ENCODE measurements at places on chromosomes 1 and 21.

- no peak for DNase-seq
These were observed 8.2 kb upstream of the MAPKAPK2 start for GRCh38 chr1:206676499-206676898.

- DNase-seq, result no peak
These were observed 196.0 kb downstream of the CRB1 start for GRCh38 chr1:197464044-197464443.

GRCh38 chr1:46300673-46301405 is 2.6 kb downstream of the LRRC41 start:
- DNase-seq, result no peak

DNA sequence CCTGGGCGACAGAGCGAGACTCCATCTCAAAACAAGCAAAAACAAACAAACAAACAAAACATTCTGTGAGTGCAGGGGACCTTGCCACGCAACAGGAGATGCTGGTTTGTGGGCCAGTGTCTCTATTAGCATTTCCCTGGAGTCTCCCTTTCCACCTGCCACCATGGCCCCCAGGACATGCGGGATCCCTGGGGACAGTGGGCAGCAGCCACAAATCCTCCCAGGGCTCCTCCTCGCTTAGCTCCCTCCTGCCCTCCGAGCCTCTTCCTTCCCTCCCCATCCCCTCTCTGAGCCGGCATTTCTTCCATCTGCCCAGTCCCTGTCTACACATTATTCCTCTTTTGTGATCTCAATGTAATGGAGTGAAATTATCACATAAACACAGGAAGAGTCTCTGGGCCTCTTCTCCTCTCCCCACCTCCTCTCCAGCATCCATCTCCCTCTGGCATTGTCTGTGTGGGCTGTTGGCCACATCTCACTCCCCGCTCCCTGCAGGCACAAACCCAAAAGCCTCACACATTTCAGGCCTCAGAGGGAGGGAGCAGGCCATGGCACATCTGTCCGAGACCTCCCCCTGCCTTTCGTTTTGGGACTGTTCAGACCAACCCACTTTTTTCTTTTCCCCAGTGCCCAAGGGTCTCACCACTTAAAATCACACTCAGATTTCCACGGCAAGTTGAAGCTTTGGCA is 144.3 kb downstream of the MIS18A start:
- peak; percentile 14 for DNase-seq

GRCh38 chr1:219506473-219506899 is 106.4 kb downstream of the ZC3H11B start:
- no peak for DNase-seq

- DNase-seq, result no peak
These were observed 8.1 kb upstream of the ETV3L start for GRCh38 chr1:157107702-157108101.

DNA sequence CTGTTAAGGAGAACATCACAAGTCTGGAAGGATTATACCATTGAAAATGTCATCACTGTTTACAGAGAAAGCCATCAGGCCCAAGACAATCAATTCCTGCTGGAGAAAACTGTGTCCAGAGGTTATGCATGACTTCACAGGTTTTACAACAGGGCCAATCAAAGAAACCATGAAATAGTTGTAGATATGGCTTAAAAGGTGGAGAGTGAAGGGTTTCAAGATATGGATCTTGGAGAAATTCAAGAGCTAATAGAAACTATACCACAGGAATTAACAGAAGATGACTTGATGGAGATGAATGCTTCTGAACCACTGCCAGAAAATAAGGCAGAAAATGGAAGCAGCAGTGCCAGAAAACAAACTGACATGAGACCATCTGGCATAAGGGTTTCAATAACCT is 30.2 kb downstream of the USP1 start:
- no peak for DNase-seq

- no peak for DNase-seq
These were observed 91.0 kb upstream of the GRIK3 start for GRCh38 chr1:37125295-37125694.

DNA sequence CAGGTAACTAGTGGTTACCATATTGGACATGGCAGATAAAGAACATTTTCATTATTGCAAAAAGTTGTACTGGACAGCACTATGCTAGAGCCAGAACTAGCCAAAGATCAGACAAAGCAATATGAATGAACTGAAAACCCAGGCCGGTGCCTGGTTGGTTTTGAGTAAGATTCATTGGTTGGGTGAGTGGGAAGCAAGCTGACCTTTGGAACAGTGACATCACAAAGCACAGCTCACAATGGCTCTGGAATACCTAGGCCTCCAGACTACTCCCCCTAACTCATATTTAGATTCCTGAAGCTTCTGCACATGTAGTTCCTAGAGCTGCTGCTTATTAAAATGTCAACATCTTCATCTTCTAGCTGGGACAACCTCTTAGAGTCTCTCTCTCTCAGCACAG is at the start of gene TMCO2:
Gene TMCO2 (plus strand): TSS at position 283 of the 400 bp plus-strand sequence. CDS start 57 bp downstream, at position 340.
- DNase-seq, result no peak

- no peak for DNase-seq
These were observed 21.1 kb downstream of the PYHIN1 start for GRCh38 chr1:158952416-158952815.

DNA sequence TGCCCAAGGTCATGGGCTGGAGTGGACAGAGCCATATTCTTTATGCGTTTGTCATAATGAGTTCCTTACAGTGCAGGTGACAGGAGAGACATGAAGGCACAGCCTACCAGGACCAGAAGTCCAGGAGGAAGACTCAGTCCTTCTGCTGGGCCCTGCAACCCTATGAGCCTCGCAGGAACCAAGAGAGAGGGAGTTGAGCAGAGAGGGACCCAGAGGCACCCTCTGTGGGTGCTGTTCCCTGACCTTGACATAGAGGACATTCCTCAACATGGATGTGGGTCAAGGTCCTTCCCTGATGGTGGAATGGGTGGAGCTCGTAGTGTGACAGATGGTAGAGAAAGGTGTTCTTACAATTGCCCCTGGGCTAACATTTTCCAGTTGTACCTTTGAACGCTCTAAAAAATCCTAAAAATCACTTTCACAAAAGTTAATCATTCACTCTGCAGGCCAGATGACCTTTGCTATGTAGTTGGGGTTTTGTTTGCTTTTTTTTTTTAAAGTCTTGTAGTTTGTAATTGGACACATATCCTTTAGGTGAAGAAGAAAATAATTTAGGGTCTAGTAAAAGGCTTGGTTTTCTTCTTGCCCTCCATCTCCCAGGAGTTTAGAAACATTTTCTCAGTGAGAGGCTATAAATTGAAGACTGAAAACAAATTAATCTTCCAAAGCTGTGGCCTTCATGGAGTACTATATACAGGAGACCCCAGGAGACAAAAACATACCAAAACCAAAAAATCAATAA is 41.9 kb downstream of the MAB21L3 start:
- DNase-seq, result no peak

GRCh38 chr1:25146451-25146855 is 85.8 kb downstream of the SYF2 start:
- no peak for DNase-seq

DNA sequence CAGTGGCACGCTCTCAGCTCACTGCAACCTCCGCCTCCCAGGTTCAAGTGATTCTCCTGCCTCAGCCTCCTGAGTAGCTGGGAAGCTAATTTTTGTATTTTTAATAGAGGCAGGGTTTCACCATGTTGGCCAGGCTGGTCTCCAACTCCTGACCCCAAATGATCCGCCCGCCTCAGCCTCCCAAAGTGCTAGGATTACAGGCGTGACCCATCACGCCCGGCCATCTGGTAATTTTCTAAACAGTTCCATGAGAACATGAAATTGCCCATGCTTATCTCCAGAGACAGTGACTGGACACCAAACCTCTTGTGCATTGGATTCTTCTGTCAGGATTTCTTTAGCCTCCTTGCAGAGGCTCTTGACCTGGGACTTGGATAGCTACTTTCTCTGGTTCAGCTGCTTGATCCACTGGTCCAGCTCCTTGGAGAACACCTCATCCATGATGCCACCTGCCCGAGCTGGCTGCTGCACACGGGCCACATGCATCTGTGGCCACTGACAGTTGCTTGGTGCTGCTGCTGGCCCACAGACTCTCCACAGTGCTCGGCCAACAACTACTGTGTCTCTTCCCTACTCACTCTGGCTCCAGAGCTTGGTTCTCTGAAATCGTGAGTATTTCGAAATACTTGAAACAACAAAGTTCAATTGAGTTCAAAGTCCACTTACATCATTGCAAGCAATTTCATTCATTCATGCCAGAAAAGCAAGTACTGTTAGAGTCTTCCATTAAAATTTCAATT is 40.0 kb upstream of the CTPS1 start:
- no peak for DNase-seq

GRCh38 chr1:111768023-111768422 is 12.3 kb downstream of the DDX20 start:
- DNase-seq, result no peak

DNA sequence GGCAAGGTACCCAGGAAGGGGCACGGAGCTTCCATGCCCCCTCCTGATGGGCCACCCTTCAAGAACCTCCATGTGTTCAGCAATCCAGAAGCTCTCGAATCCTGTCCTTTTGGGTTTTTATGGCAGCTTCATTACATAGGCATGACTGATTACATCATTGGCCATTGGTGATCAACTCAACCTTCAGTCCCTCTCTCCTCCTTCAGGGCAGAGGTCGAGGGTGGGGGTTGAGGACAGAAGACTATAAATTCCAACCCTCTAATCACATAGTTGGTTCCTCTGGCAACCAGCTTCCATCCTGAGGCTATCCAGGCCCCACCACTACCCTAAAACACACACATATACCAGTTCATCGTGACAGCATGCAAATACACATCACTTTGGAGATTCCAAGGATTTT is 135.7 kb downstream of the ZNF281 start:
- DNase-seq, result no peak

DNA sequence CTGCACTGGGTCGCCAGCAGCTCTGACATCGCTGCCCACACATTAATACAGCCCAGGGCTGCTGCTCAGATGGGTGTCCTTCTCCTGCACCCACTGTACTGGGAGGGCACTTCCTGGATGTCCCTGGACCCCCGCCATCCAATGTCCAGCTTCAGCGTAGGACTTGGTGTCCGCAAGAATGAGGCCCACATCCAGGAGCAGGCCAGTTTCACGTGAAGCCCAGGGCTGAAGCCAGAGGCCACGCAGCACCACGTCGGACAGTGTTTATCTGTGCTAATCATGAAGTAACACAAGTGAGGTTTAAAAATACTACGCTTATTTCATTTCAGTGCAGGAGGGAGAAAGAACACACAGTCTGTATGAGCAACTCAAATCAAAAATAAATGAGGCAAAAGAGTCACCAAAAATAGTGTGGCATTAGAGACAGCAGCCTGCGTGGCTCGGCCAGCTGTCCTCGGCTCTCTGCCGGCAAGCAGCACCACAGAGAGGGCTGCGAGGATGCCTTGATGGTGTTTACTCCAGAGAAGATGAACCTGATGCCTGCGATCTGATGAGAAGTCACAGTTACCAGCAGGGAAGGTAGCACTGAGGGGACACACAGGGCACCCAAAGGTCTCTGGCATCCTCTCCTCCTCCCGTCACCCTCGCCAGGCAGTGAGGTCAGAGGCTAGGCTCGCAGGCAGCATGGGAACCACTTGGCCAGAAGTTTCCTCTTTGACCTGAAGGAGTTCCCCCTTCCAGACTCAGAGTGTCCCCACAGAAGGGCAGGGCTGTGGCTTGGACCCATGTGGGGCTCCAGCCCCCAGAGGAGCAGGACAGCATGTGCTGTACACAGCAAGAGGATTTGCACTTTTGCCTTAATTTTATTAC is 22.1 kb upstream of the NPHP4 start:
- peak; percentile 33 for DNase-seq

- peak; percentile 73 for DNase-seq
These were observed 97.5 kb upstream of the CTTNBP2NL start for GRCh38 chr1:112298558-112298957.

GRCh38 chr1:29238620-29239002 is 2.3 kb downstream of the PTPRU start:
- no peak for DNase-seq

GRCh38 chr21:31658053-31658452 is 1.4 kb upstream of the SOD1 start:
- no peak for DNase-seq

GRCh38 chr21:14686466-14687267 is 140.6 kb upstream of the SAMSN1 start:
- DNase-seq, result no peak

GRCh38 chr1:46183079-46183847 is 7.0 kb upstream of the P3R3URF start:
- DNase-seq, result no peak

- no peak for DNase-seq
These were observed 26.4 kb downstream of the DENND2D start for GRCh38 chr1:111174070-111174469.

DNA sequence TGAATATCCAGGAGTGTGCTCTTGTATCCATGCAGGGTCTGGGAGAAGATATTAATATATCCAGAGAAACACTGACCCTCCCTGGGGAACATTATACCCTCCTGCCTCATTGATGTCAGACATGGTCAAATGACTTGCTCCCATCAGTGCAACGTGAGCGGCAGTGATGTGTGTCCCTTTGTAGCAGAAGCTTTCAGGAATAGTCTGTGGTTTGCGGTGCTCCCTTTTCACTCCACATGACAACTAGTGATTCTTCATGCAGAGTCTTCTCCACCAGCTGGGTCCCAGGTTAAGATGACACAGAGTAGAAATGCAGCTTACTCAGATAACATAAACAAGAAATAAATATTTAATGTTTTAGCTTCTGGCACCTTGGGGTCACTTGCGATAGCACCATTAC is 31.9 kb upstream of the LYPD8 start:
- no peak for DNase-seq

DNA sequence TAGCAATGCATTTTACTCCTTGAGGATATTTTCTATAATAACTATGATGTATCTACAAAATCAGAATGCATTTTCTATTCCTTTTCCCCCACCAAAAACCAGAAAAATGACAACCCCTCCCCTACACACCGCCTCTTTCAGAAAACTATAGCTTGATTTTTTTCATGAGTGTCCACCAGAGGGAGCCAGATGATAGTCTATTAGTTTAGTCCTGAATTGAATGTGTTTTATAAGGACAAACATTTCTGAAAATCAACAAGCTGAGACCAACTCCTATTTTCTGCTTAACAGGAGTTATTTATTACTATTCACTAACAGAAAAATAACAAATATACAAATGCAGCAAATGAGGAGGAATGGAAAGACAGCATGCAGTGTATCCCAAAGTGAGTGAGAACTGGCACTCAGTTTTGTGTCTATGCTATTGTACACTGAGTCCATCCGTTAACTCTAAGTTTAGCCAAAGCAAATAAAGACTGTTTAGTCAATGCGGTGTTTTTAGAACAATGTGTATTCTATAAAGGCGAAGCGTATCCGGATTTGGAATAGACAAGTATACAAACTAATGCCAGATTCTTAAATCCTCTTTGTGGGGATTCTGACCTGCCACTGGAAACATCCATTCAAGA is 182.6 kb downstream of the VAV3 start:
- peak; percentile 84 for DNase-seq

- no peak for DNase-seq
These were observed 12.0 kb downstream of the PROK1 start for GRCh38 chr1:110462964-110463363.
